ENCODE measurements at places on chromosomes 3 and 15.

- no peak for DNase-seq
These were observed 21.4 kb downstream of the FAH start for GRCh38 chr15:80174017-80174746.

DNA sequence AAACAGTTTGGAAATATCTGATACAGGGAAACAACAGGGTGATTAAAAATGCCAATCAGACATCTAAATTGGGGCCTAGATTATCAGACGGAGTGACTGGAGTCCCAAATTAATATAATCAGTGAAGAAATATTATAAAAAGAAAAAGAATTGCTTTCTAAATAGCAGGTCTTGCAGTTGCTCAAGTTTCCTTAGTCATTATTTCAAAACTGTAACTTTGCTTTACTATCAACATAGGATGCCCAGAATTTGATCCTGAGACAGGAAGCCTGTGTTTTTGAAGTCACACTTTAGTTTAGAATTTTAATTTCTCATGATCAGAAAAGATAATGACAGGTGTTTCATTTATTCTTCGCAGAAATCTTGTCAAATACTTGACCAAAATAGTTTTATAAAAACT is 105.9 kb downstream of the IL1RAP start:
- no peak for DNase-seq

DNA sequence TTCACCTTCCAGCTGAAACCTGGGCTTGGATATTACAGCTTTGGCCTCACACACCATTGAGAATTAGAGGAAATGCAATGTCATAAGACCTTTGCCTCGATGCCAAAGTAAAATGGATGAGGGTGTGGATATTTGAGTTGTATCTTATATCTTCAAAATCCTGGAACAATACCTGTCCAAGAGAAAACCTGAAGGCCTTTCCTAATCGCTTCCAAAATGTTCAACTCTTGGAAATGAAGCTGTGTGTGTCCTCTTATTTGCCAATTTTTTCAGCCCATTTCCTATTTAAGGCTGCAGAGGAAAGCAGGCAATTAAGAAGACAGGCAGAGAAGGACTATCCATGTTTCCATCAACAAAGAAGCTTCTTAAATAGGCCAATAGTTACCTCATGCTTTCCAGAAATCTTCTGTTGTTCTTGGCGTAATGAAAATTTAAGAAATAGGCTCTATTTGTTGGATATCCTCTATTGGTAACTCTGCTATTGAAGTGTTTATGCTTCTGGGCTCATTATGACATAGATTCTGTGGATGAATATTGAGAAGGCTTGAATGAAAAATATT is 99.5 kb upstream of the ZBTB20 start:
- no peak for DNase-seq

DNA sequence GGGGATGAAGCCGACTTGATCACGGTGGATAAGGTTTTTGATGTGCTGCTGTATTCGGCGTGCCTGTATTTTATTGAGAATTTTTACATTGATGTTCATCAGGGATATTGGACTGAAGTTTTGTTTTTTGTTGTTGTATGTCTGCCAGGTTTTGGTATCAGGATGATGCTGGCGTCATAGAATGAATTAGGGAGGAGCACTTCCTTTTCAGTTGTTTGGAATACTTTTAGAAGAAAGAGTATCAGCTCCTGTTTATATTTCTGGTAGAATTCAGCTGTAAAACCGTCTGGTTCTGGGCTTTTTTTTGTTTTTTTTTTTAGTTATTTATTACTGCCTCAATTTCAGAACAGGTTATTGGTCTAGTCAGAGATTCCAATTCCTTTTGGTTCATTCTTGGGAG is 93.7 kb downstream of the SLC25A26 start:
- DNase-seq, result no peak

- no peak for DNase-seq
These were observed 193.9 kb downstream of the UBE3A start for GRCh38 chr15:25244731-25245585.

GRCh38 chr3:149628957-149629670 is 28.7 kb downstream of the WWTR1 start:
- no peak for DNase-seq

- no peak for DNase-seq
These were observed 4.8 kb upstream of the AVEN start for GRCh38 chr15:34043813-34044212.

DNA sequence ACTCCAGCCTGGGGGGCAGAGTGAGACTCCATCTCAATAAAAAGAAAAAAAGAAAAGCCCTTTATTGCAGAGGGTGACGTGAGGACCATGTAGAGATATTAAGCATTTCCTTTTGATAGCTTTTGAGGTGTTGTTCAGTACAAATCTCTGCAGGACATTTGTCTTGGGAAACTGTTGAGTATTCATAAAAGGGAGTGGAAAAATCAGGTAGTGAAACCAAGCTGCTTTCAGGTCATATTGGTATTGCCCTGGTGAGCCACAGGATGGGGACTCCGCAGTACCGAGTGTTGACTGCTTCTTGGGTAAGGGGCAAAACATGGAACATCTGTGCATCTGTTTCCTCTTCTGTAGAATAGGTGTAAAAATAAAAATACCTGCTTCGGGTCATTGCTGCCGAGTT is 9.9 kb downstream of the ITPR1 start:
- no peak for DNase-seq

DNA sequence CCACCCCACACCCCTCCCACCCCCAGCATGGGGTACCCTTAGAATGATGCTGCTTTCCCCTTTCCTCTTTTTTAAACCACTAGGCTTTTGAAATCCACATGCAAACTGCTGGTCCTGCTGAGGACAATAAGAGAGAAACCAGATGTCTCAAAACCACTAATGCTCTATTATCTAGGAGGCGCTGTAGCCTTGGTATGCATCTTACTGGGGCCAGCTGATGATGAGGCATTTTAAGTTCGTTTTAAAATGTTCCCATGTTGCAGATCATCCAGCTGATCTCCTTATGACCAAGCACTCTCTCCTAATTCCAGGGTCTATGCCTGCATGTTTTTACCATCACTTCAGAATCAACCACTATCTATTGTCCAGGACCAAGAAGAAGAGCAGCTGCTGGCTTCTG is 1.3 kb downstream of the NME9 start:
- DNase-seq, result no peak

DNA sequence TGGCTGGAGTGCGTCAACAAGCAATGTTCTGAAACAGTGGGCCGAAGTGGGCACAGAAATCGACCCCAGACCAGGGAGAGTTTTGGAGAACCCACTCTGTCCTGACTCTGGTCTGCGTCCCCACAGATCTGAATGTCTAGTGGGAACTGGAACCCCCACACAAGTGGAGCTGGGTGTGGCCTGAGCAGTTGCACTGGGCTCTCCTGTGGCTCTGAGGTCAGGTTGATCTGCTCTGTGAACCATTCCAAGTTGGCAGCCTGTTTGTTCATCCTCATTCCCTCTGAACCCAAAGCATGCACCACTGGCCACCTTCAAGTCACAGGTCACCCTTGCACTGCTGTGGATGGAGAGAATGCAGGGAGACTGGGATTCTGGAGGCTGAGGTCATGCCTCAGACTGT is 60.5 kb downstream of the STARD5 start:
- DNase-seq, result no peak

Measured in CMK (cell line).